EL (cell line): ENCODE measurements at places on chromosomes 5 and 9.

- DNase-seq, result no peak
Measured at GRCh38 chr5:117733051-117733450, 1158.4 kb upstream of the SEMA6A start.

DNA sequence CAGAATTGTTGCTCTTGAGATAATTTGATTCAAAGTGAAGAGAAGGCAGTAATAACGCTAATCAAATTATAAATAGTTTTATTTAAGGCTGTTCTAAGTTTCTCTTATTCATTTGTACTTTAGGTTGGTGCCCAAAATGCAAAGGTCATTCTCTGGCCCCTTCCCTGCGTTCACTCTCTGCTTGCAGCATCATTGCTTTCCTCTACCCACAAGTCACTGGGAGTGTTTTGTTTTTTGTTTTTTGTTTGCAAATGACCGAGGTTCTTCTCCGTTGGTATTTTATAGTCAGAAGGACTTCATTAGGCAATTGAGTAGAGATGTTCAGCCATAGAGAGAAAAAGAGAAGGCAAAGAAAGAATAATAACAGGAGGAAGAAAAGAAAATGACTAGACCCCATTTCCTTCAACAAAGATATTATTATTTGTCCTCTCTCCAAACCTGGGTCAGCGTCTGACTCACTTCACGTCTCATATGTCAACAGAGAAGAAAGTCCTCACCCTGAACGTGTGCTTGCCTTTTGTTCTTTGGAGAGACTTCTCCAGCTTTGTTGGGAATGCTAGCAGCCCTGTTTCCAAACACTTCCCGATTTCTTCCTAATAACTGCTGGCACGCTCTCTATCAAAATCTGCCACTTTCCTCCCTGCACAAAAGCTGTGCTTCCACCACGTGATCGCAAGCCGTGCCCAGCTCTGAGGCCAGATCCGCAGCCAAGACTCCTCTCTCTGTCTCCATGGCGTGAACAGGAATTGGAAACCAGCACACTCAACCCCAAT, 119.8 kb downstream of the EBF1 start:
- DNase-seq, result peak; percentile 25

DNA sequence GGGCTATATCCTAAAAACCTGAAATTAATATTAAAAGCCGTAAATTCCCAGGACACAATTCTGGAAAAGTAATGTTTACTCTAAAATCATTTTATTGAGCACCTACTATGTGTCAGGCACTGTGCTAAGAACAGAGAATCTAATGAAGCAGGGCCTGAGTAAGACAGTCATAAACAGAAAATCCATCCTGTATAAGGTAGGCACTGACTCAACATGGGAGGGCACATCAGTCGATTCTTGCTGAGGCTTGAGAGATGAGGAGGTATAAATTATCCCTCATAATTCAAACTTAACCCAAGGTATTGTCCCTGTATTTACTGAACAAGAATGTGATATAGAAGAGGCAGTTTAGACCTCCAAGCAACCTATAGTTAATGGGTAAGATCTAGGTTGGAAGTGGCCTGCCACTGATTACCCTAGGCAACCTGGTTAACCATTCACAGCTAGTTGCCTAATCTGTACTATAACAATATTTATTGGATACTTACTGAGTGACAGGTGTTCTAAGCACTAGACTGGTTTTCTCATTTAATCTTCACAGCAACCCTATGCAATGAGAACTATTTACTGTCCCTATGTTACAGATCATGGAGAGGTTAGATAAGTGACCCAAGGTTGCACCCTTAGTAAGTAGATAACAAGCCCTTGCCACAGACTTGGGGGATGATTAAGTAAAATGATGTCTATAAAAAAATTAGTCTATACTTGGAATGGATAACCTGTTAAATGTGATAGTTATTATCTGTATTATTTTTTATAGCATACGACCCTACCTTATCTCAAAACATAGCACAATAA, 317.7 kb downstream of the PDE4D start:
- no peak for DNase-seq

GRCh38 chr5:148875205-148875875, 48.9 kb downstream of the ADRB2 start:
- peak; percentile 32 for DNase-seq

- DNase-seq, result no peak
Measured at GRCh38 chr5:56845277-56845676, 29.9 kb downstream of the MAP3K1 start.

- no peak for DNase-seq
Measured at GRCh38 chr5:98042521-98042920, 730.9 kb upstream of the RGMB start.

- no peak for DNase-seq
Measured at GRCh38 chr5:177096162-177097015, 9.7 kb downstream of the FGFR4 start.

GRCh38 chr9:31323726-31324444, 1060.6 kb upstream of the ACO1 start:
- DNase-seq, result no peak

GRCh38 chr5:143613329-143613728, 198.6 kb upstream of the HMHB1 start:
- no peak for DNase-seq

DNA sequence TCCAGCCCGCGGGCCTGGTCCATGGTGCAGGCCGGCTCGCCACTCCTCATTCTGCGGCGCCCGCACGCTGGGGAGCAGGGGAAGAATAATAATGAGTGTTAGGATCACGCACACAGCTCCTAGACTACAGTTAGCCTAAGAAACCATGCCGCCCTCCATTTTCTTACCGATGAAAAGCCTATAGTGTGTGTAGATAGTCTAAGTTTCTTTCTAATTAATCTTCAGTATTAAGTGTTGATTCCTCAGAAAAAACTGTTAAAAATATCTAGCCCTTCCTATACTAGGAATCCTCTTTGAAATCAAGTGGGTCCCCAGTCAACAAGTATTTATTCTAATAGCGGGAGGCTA, 9.3 kb downstream of the ZBED3 start:
- DNase-seq, result no peak

DNA sequence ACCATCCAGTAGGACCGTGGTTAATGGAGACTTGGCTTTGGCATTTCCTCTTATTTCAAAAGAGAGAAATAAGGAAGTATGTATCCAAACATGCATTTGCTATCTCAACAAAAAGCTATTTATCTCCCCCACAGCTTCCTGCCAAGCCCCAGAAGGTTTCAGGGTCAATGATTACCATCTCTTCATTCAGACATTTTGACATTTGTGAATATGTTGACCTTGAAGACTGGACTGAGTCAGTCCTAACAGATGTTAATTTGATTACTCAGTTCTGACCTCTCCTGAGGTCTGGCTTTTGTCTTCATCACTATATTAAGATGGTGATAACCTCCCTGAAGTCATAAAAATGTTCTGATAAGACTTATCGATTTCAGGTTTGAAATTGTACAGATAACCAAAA, 479.4 kb downstream of the AGTPBP1 start:
- peak; percentile 39 for DNase-seq

DNA sequence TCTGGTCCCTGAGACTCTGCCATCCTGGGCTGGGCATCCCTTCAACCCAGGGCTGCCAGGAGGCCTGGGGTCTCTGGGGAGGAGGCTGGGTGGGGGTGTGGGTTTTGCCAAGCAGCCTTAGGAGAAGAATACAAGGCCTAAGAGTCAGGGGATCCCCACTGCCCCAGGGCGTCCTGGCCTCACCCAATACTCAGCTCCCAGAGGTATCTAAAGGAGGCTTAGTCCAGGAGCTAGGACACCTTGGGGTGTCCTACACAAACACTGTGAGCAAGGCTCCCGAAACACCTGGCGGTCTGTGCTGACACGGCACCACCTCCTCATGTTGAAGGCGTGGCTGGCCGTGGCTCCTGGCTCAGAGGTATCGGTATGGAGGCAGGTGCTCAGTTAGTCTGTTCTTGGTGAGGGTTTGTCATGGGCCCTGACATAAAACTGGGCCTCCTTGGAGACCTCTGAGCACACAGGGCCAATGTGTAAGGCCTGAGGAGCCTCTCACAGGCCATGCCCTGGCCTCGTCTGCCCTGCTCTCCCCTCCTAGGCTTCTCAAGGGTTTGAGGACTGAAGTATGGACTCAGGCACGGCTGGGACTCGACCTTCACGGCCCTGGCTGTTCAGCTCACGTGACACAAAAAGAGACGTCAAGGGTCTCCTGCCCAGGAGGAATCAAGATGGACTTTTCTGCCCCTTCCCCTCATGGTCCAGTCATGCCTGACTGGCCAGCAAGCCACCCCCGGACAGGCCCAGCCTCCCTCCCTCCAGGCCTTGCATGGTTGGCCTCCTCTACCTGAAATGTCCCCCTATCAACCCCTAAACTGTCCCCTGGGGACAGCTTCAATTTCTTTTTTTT, 277.3 kb downstream of the FSTL4 start:
- DNase-seq, result no peak

DNA sequence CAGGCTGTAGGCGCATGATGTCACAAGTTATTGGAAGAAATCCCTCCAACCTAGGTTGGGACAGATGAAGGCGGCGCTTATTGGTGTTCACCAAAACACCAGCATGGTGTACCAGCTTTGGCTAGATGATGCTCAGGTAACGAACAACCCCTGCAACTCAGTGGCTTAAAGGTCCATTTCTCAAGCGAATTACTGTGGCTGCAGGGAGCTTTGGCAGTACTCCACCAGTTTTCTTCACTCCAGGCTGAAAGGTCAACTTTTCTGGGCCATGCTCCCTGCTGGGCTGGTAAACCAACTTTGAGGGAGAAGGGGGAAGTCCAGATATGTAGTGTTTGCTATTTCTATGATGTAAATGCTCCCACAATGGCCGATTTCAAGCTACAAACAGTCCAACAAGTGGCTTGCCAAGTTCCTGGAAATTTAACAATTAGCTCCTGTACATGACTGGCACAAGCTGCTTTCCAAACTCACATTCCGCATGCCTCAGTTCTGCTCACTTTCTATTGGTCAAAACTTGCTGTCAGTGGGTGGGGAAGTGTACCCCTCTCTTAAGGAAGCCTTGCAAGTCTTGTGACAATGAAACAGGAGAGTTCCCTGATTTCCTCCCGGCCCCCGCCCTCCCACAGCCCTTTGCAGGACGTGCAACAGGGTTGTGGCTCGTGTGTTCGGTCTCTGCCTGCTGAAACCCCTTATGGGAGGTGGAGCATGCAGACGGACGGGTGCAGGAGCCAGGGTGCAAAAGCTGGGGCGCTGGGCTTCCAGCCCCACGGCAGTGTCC, 588 bp upstream of the ZBED3 start:
- DNase-seq, result no peak

GRCh38 chr9:89850631-89851325, 246.0 kb downstream of the GADD45G start:
- no peak for DNase-seq

- peak; percentile 4 for DNase-seq
Measured at GRCh38 chr5:95392593-95393182, 1.5 kb downstream of the FAM81B start.

GRCh38 chr5:57532513-57533497, 50.2 kb upstream of the ACTBL2 start:
- peak; percentile 54 for DNase-seq

DNA sequence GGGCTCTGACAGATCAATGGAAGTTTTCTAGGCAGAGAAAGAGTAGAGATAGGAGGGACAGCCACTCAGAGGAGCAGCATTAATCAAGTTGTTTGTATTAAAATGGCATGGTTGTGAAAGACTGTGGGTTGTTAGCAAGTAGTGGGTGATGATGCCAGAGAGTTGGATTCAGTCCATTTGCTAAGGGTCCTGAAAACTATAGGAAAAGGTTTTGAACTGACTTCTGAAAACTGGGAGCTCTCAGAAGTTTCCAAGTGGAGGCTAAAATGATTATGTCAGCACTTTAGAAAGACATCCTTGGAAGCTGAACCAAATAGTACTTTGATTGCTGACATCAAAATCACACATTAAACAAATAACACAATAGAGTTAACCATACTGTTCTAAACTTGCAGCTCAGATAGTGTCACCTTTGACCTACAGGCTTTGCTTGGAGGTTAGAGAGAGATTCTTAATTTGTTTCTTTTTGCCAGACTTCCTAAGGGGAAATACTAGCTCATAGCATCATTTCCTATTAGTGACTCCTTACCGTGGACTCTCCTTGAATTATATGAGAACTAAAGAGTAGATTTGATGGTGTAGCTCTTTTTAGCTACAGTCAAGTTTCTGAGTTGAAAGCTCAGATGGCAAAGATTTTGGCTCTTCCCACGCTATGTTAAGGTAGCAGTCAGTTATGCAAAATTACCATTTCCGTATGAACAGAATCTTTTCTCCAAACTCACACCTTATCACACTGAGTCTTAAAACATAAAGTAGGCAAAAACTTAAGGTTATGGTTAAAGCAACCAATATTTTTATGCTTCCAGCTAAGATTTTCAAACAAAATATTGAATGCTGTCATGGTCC, 277.1 kb downstream of the NR3C1 start:
- DNase-seq, result no peak

GRCh38 chr9:110579034-110579861, at the start of gene SVEP1:
Gene SVEP1 (minus strand): TSS chr9:110579741. CDS start chr9:110579543, 198 bp downstream.
- peak; percentile 72 for DNase-seq

GRCh38 chr5:147876141-147876540, 2.4 kb upstream of the SCGB3A2 start:
- DNase-seq, result no peak

GRCh38 chr9:120713257-120714087, 798 bp downstream of the MEGF9 start:
- peak; percentile 14 for DNase-seq

DNA sequence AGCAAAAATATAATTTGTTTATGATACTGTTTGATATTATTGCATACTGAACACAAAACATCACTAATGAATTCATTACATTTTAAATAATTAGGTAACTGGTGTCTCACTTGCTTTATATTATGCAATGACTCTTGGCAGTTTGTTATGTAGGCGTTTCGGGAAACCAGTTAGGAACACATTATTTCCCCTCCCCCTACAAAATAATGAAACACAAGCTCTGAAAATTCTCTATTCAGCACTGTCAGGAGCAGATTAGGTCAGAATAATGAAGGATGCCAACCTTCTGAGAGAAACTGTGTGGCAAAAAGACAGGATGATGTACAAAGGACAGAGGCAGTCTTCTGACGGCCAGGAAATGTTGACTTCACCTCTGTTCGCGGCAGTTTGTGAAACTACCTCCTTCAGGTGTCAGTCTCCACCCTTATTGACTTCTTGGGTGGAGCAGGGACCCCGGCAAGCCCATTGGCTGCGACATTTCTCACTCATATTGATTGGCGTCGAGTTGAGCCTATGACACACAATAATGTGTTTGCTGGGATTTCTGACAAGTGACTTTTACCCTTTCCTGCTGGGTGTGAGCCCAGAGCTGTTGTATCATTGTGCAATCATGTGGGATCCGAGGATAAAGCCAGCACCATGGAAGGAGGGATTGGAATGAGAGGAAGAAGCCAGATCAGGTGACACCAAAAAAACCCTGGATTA, 33.9 kb downstream of the SH3PXD2B start:
- DNase-seq, result peak; percentile 88
